ENCODE measurements at places on chromosomes 12 and 14.

GRCh38 chr12:57498132-57498502, 10.2 kb downstream of the MARS1 start:
- DNase-seq: no peak

DNA sequence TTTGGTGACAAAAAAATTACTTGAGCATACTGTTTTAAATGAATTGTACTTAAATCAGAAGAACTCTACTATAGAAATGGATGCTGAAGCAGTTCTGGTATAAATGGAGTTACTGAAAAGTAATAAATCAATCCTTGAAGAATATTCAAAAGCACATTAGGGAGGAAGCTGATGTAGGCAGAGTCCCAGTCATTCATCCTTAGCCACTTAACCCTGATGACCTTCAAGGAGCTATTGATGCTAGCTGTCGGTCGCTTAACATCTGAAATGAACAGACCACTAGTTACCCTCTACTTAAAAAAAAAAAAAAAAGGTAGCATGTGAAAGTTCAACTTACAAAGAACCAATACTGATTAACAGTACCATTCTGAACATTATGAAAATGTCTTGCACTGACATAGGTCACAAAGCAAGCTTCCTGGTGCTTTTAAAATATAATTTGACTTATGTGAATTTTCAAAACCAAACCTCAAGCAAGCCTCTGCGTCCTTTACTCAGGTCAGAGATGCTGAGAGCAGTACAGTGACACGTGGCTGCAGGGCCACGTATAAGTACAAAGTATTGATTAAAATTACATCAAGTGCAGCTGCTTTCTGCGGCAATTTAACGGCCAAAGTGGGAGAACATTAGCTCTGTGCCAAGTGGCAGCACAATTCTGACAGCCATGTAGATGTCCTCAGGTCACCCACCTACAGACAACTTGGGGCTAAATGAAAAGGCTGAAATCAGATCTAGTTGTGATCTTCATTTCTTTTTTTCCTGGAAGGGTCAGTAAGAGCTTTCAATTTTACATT, 18.1 kb downstream of the PPM1H start:
- no peak for DNase-seq

DNA sequence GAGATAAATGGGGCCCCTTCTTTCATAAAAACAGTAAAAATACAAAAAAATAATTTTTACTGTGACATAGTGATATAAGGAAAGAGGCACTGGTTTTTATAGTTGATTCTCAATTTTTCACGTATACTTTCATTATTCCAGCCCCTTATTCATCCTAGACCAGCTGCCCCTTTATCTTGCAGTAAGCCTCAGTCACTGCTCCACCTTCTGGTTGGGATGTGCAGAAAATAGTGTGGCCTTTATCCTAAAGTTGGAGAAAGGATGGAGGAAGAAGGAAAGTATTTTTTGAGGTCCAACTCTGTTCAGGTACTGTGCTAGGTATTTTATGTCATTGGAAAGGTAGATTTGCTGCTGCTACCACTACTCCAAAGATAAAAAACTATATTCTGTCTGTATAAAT, 172.7 kb downstream of the ANO6 start:
- DNase-seq: no peak

DNA sequence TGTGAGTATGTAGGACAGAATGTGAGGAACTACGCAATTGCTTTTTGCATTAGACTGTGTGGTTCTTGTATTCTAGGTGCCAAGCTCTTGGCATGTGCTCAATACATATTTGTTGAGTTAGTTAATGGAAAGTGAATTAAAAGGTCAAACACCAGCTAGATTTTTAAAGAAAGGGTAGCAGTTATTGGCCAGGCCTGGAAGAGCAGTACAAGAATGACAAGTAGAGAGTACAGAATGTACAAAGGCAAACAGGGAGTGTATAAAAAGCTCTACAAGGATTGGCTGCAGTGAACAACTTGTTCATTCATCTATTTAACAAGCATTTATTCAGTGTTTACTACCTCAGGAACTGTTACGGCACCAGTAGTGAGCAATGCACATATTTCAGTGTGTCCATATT, 854.0 kb upstream of the SEL1L start:
- DNase-seq: no peak

- no peak for DNase-seq
Observed at GRCh38 chr14:102734436-102734835, 42.8 kb upstream of the TRAF3 start.

DNA sequence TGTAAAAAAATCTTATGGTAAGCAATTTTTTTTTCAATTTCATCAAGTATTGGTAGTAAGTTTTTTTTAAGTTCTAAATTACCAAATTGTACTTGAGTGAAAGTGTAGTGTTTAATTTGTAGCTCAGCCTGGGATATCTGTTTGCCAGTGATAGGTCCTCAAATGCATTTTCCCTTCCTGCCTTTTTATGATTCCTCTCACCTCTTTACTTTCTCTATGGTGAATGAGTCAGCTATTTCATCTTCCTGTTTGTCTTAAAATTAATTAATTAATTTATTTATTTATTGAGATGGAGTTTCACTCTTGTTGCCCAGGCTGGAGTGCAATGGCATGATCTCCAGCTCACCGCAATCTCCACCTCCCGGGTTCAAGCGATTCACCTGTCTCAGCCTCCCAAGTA, 10.6 kb downstream of the SRP54 start:
- DNase-seq: no peak

GRCh38 chr14:86770186-86770585, 1222.8 kb downstream of the GALC start:
- no peak for DNase-seq

DNA sequence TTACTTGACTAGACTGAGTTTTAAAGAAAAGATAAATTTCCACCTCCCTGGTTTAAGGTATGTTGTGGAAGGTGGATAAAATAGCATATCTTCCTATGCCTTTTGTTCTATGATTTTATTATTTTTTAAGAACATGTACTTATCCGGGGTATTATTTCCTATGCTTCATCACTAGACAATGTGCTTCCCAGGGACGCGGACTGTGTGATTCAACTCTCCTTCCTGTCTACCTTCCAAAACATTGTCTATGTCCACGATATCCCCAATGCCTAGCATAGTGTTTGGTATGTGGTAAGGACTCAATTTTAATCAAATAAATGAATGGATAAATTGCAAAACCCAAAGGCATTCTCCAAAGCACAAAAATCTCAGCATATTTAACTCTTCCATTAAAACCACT, 8.3 kb upstream of the CCND2 start:
- DNase-seq: no peak

DNA sequence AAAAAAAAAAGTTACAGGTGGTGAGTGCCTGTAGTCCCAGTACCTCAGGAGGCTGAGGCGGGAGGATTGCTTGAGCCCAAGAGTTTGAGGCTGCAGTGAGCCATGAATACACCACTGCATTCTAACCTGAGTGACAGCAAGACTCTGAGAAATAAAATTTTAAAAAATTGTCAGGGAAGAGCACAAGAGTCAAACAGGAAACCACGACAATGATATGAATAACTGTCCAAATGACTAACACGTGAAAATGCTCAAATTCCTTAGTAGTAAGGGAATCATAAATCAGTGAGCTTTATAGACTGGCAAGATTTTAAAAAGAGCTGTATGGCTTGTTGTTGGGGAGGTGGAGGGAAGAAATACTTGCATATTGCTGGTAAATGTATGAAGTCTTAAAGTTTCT, 12.9 kb upstream of the ASPG start:
- no peak for DNase-seq

DNA sequence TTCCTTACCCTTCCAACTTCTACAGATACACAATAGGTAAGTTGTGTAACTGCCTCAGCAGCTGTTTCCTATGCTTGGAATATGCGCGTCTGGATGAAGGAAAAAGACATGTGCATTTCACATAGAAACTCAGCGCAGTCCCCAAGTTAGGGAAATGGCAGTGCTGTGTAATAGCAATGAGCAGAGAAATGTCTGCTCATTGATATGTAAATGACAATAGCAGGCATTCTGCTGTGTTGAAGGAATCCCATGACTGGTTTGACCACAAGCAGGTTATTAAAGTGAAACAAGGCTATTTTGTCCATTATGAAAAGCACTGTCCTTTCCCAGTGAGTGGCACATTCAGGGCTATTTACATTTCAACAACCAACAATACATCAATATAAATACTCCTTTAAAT, 106.6 kb downstream of the BTG1 start:
- DNase-seq: no peak

DNA sequence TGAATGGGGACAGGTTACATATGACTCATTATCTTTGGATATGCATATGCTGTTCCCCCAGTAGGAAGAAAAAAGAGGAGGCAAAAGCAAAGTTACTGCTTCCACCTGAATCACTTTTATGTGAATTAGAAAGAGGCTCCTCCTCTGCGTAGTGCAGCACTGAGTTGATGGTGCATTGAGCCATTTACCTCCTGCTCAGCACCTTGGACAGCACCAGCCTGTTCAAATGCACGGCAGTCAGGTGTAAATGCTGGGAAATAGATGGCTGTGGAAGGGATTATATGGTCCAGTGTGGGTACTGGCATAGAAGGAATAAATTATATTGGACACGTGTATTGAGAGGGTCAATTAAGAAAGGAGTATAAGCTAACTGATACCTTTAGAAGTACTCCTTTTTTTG, 541.9 kb upstream of the SEL1L start:
- peak; percentile 14 for DNase-seq

DNA sequence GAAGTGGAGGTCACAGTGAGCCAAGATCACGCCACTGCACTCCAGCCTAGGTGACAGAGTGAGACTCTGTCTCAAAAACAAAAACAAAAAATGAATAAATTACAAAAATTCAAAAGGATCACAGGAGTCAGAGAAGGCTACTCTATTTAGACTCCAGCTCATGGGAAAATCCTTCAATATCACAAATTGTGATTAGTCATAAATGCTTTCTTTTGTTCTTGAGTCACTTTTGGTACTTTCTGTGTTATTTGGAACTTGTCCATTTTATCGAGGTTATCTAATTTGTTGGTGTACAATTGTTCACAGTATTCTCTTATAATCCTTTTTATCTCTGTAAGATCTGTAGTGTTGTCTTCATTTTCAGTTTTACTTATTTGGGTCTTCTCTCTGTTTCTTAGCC, 18.9 kb downstream of the ALDH2 start:
- DNase-seq: no peak

DNA sequence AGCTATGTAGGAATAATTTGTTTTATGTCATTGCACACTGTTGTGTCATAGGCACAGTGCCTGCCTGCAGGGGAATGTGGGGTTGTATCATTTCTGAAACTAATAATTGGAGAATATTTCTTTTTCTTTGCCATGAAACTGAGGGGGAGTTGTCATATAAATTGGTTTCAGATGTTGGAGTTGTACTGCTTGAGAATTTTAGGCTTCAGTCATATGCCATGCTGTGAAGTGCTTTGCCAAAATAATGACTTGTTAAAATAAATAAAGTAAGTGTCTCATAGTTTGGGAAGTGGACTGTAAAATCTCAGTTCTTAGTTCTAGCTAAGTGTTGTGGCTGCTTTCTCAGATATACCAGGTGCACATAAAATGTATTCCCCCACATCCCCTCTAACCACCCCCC, 116.8 kb downstream of the DAAM1 start:
- DNase-seq: no peak

DNA sequence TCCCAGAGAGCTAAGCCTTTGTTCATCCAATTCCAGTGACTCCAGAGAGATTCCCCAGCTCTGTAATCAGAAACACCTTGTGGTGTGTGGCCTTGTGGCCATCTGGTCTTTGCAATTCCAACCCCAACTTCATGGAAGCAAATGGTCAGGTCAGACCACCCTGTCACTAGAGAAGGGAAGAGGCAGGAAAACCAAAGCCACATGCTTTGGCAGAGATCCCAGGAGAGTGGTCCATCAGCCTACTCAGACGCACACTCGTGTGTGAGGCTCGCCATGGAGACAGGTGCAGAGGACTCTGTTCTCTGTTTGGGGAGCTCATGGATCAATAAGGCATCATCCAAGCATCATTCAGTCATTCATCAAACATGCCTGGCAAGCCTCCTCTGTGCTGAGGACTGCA, 46.2 kb upstream of the TUNAR start:
- DNase-seq: no peak

GRCh38 chr14:26377150-26377549, 220.7 kb downstream of the NOVA1 start:
- no peak for DNase-seq

DNA sequence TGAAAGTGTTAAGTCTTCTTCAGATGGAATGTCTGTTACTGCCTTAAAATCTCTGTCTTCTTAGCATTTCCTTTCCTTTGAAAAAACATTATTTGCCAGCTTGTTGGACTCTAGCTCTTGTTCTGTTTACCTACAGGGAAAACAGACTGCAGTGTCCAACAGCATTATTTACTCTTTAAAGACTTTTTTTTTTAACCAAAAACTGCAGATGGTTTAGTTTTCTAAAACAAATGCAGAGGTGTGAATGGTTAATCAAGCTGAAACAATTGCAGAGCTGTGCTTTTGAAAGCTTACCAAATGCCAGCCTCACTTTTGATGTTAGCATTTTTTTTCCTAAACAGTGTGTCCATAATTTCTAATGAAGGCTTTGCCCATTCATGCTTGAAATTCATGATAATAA, 323.3 kb downstream of the TMEM117 start:
- no peak for DNase-seq

DNA sequence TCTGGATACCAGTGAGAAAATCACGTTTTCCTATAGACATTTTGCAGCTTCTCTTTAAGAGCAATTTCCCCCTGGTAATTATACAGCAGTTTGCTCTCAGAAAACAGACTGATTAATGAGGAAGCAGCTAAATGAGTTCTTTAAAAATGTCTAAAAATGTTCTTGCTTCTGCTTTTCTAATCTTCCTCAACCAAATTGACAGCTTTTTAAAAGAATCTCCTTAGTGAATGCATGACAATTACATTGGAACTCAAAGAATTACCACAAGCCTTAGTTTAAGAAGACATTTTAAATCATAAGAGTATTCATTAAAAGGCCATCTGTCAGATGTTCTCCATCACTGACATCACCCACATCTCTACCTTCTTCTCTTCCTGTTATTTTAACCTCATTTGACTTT, 135.8 kb upstream of the PLXNC1 start:
- no peak for DNase-seq

DNA sequence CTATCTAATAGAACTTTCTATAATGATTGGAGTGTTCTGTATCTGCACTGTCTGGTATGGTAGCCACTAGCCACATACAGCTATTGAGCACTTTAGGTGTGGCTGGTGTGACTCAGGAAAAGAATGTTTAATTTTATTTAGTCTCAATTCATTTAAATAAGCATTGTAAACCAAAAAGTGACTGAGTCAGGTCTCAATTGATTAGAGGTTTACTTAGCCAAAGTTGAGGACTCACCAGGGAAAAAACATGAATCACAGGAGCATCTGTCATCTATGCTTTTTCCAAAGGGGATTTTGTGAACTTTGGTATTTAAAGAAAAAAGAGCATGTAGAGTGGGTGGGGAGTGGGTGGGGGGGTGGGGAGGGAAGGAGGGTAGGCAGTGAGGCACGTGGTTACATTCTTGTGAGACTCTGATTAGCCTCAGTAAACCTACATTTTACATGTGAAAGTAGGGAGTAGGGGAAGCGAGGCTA, 473.1 kb downstream of the ATP23 start:
- no peak for DNase-seq

GRCh38 chr12:12028668-12029402, 41.9 kb upstream of the BCL2L14 start:
- no peak for DNase-seq

GRCh38 chr12:2076196-2076570, 23.4 kb downstream of the CACNA1C start:
- no peak for DNase-seq

GRCh38 chr14:96231526-96232130, 24.4 kb upstream of the BDKRB1 start:
- no peak for DNase-seq
